ENCODE measurements at places on chromosomes 3 and 15. TPM values are rescaled to one million over a fixed set of nuclear protein-coding genes. Genes with fewer than 3 reads are reported as not detected.

- DNase-seq: no peak
Measured at GRCh38 chr3:16127249-16127648, 47.2 kb upstream of the GALNT15 start.

GRCh38 chr15:70863450-70864218 lies 9.7 kb upstream of the LARP6 start:
- peak; percentile 87 for DNase-seq

DNA sequence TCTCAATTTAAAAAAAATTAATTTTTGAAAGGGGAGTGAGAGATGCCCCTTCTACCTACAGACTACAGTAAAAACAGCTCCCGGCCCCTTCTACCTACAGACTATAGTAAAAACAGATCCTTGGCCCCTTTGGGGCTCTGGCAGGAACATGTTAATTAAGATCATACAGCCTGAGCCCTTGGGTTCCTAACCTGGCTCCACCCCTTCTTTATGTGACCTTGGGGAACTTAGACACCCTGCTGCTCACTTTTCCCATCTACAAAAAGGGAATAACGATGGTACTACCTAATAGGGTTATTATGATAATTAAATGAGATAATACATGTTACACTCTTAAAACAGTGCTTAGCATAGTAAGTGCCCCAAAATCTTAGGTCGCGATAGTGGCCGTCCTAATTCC lies 60.1 kb upstream of the SEC61A1 start:
- DNase-seq: no peak

GRCh38 chr3:133713347-133713746 lies 32.8 kb upstream of the TF start:
- no peak for DNase-seq

DNA sequence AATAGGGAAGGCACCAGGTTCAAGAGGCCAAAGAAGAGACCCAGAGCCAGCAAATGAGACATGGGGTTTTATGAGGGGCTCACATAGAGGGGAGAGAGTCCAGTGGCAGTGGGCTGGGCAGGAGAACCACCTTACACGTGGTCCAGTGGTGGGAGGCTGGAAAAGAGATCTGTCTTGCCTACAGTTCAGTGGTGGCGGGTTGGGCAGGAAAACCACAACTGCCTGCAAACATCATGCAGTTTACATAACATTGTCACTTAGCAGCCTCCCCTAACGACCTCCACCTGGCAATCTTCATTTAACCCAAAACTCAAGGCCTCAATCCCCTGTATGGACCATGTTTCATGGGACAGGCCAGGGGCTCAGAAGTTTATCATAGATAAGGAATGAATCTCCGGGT lies 29.1 kb downstream of the CRYGS start:
- no peak for DNase-seq

DNA sequence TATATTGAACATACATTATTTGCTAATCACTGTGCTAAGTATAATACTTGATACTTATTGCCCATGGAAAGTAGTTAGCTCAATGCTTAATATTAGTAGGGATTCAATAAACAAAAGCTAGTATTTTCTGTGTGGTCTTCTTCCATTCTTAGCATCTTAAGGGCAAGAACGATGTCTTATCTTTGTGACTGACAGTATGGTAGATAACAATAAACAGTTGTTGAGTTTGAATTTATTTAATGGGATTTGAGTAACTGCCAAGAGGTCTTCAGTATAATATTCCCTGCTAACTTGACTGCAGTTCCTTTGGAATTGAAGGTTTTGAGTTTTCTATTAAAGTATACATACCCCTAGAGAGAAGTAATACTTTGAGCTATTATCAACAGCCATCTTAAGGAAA lies 70.1 kb downstream of the ZNF609 start:
- no peak for DNase-seq

DNA sequence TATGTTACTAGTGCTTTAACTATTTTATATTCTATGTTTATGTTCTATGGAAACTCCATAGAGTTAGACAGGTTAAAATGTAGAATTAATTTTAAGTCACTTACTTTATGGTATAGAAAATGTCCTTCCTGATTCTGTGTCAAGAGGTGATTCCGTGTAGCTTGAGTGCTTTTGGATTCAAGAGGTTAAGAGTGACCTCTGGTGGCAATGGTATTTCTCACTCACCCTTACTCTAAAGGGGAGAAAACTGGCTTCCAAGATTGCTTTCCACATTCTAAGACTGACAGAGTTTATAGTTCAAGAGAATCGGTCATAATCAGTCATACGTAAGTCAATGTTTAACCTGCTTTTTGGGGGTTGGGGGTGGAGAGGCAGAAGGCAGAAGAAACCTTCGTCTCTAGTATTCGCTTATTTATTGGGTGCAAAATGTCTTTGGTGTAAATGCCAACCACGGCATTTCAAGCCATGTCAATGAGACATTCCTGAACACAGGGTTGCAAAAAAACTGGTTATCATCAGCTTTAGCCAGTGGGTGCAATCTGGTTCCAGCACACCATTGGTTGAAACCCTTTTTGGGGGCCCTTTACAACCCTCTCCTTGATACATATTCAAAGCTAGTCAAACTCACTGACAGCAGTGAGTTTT lies 92.0 kb upstream of the VGLL3 start:
- DNase-seq: peak; percentile 57

GRCh38 chr15:52563501-52564060 lies 5.2 kb downstream of the ARPP19 start:
- DNase-seq: no peak

DNA sequence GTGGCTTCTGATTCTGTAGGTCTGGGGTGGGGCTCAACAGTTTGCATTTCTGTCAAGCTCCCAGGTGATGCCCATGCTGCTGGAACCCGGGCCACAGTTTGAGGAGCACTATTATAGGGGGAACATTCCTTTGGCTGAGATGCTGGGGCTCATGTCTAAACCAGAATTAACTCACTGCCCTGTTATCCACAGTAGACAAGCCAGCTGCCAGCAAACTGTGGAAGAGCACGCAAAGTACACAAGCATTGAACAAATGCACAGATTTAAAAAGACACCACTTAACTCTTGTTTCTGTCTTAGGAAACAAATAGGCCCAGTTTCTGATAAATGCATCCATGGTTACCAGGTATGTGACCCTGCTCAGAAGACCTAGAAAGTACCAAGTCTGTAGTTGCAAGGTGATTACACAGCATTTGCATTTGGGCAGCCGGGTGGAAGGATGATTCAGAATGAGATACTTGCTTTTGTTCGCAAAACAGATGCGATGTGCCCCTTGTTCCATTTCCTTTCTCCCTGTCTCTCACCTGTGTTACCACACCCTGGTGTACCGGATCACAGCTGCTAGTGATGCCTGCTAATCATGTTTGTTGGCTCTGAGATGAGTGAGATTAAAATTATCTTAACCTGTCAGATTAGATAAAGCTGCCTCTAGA lies 12.4 kb downstream of the GYG1 start:
- no peak for DNase-seq

DNA sequence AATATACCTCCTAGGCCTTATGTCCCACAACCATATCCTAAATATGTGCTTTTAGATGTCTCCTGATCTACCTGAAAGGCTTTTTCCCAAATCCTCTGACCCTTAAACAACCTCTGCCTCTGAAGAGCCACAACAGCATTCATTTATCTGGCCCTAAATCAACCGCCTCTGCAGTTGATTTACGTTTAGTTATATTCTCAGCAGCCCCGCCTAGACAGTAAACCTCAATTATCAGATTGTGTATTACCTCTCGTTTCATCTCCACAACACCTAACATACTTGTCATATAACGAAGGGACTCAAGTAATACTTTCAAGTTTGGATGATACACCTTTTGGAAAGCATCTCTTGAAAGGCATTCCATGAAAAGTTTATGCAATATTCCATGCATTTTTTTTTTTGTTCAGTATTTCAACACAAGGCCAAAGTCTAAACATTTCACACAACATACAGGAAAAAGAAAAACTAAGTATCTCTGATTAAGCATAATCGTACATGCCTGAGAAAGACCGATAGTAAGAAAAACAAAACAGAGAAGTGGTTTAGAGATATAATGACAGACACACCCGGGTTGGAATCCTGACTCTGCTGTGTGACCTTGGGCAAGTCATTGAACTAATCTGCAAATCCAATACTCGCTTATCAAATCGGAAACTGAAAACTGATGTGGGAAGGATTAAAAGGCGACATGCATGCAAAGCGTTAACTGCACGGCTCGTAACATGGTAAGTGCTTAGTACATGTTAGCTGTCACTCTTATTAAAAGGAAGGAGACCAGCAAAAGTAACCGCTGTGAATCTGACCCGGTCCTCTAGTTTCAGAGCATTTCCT lies 778 bp downstream of the CRBN start:
- no peak for DNase-seq

- no peak for DNase-seq
Measured at GRCh38 chr15:94230883-94231722, at the start of gene MCTP2. TSS of gene MCTP2 (plus strand) at chr15:94231561. CDS start at chr15:94298266, 66,705 bp downstream.

- DNase-seq: peak; percentile 43
Measured at GRCh38 chr15:77107531-77108355, 36.8 kb upstream of the TSPAN3 start.

- no peak for DNase-seq
Measured at GRCh38 chr3:8143186-8143585, 358.4 kb upstream of the LMCD1 start.

GRCh38 chr15:40499931-40500330 lies 29.1 kb downstream of the CHST14 start:
- no peak for DNase-seq

DNA sequence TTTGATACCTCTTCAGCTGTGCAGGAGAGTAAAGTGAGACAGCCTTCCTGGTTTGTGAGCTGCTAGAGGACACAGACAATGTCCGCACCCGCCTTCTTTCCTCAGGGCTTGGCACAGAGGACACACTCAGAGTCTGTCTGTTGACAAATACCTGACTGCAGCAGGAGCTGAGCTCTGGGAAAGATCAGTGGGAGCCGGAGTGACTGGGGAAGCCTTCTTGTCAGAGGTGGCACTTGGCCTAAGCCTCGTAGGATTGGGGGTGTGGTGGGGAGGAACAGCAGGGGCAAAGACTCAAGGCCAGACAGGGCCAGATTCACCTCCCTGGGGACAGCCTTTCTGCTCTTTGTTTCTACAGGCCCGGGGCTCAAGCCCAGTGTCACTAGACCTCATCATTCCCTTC lies 3.3 kb upstream of the IL17RC start:
- no peak for DNase-seq

DNA sequence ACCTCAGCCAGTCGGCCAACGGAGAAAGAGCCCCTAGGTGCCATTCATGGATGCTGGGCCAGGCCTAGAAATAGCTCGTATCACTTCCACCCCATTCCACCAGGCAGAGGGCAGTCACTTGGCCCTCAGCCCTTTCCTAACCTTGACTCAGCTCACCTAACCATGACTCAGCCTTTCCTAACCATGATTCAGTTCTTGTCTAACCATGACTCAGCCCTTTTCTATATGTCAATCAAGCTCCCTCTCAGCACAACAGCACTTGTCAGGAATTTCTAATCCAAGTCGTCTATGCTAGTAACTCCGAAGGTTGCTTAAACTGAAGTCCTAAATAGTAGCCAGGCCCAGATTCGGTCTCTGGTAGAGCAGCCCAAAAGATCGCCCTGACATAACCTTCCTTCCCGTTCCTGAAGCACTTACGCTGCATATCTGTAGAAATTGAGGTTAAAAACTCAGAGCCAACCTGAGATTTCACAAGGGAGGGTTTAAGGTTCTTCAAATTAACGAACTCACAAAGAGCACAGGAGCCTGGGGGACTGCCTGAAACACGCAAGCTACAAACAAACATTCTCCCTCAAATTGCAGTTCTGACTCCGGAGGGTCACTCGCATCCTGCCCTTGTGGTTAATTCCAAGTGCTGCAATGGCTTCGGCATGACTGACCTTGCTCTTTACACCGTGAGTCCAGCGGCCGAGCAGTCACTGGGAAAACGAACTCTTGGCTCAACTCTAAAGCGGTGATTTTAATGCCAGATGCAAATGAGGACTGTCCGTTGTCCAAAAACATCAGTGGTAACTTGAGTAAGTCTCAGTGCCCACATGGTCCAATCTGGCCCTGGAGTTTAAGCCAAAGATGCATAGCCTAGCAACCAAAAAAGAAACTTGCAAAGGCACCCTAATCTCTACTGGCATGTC lies 99.9 kb downstream of the ADAMTS17 start:
- DNase-seq: peak; percentile 69

GRCh38 chr3:88462230-88462629 lies 312.5 kb downstream of the C3orf38 start:
- no peak for DNase-seq

- DNase-seq: peak; percentile 18
Measured at GRCh38 chr3:186883686-186884058, 41.2 kb downstream of the ADIPOQ start.

GRCh38 chr3:178568155-178568731 lies 32.0 kb downstream of the KCNMB2 start:
- no peak for DNase-seq

DNA sequence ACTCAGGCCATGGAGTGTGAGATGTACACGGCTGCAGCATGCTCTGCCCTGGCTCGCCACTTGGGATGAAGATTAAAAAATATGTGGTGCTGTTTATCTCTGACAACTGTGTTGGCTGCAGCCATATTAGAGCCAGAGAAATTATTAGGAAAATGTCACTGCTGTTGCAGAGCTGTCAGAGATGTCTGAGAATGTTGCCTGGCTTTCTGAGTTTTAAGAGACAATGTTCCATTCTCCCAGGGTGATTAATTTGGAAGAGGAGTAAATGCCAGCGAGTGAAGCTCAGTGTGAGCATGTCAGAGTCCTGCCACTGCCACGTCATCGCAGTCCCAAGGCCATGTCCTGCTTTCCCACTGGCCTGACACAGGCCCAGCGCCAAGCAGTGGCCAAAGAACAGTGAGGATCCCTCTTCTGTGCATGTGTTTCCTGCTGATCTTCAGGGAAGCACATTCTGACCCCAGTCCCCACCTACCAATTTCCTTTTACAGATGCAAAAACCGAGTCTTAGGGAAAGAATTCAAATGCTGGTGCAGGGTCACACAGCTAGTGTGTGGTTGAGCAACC lies 370.9 kb downstream of the GABRG3 start:
- no peak for DNase-seq

DNA sequence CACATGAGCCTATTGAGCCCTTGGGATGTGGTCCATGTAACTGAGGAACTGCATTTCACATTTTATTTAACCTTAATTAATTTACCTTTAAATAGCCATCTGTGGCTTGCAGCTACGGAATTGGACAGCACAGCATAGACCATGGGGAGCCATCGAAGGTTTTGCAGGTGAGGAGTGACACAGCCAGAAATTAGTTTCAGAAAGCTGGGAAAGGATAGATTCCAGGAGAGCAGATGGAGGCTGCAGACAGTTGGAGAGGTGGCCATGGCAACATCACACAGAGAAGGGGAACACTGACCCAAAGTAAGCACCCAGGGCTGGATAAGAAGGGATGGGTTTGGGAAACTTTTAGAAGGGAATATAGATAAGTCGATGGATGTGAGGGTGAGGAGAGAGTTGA lies 100.1 kb upstream of the SLC6A11 start:
- DNase-seq: no peak

- DNase-seq: peak; percentile 50
Measured at GRCh38 chr15:60006203-60006862, 2.2 kb downstream of the FOXB1 start.

Gene SCAPER
- 22.7 TPM for total RNA-seq

Gene RAD51
- total RNA-seq: 15.7 TPM

Gene PSMD2
- total RNA-seq: 926 TPM

Gene CPB1
- total RNA-seq: not detected

Gene REC114
- not detected for total RNA-seq

Gene ROPN1
- 0.14 TPM for total RNA-seq

Gene TMEM266
- total RNA-seq: 1.1 TPM

Gene CPA3
- not detected for total RNA-seq

Gene LEKR1
- 0.96 TPM for total RNA-seq

Gene ST8SIA2
- not detected for total RNA-seq
